NCI-H524 treated with DMSO at 0.1 percent for 48 hours (cell line): ENCODE measurements at places on chromosomes 5 and 9.

DNA sequence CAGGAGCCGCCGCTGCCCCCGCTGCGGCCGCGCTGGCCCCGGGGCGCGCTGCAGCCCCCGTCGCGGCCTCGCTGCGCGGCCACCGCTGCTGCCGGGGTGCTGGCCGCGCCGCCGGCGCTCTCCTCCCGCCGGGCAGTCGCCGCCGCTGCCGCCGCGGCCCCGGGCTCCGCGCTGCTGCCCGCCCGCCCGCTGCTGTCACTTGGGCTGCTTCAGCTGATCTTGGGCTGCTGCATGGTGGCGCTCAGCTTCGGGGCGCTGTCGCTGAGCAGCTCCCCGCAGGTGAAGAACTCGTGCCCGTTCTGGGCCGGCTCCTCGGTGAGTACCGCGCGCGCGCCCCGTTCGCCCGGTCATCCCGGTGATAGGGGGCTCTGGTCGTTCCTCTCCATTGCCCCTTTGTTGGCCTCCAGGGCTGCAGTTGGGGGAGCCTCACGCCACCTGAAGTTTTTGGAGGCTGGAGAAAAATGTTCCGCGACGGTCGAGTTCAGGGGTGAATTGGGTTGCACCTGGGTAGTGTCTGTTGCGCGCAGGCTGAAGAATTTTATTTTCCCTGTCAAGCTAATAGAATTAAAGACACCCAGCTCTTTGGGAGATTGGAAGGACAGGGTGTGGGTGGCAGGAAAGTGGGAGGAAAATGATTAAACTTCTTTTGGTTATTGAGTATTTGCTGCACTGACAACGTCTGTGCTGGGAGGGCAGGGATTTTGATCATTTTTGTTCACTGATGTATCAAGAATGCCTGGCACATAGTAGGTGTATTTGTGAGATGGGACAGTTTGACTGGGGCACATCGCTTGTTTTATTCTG is 596 bp downstream of the ENTREP1 start:
- no peak for DNase-seq

- DNase-seq: no peak
Observed at GRCh38 chr9:127223810-127224177, 40.8 kb upstream of the GARNL3 start.

- no peak for DNase-seq
Observed at GRCh38 chr9:70462300-70462699, 47.8 kb upstream of the KLF9 start.

GRCh38 chr5:52725065-52725746 is 62.5 kb upstream of the ITGA1 start:
- no peak for DNase-seq

- DNase-seq: no peak
Observed at GRCh38 chr5:102295534-102296177, 428 bp downstream of the SLCO4C1 start.
